Memory B cell (primary cell): ENCODE measurements at places on chromosomes 7 and 10.

GRCh38 chr10:78298835-78299234, 265.2 kb downstream of the RPS24 start:
- H3K4me3 ChIP-seq = peak overlapping the region; percentile 27
- H3K36me3 ChIP-seq = no peaks in the 10 kb centered on the region
- H3K27me3 ChIP-seq = no peaks in the 10 kb centered on the region
- peak overlapping the region; percentile 19 for H3K27ac ChIP-seq

- no peak overlapping the region for H3K27ac ChIP-seq
- H3K36me3 ChIP-seq = peaks cover 18% of the 10 kb centered on the region
- H3K4me3 ChIP-seq = no peak overlapping the region
- H3K4me1 ChIP-seq = peaks cover 4% of the 10 kb centered on the region
- no peaks in the 10 kb centered on the region for H3K27me3 ChIP-seq
Measured at GRCh38 chr10:7277867-7278266, 133.0 kb downstream of the SFMBT2 start.

DNA sequence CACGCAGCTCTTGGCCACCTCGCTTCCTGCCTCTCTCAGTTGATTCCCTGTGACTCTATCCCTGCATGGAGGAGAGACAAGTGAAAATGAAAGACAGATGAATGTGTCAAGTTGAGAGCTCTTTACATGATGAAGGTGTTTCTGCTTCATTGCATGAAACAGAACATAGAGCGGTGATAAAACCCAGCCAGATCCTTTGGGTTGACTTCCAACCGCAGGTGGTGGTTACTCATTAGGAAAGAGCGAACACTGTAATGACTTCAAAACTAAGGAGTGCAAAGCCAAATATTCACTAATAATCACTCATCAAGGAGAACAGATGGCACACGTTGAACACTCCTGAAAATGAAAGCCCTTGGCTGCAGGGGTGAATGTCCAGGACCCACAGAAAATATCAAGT, 31.8 kb upstream of the WDR11 start:
- peaks cover 15% of the 10 kb centered on the region for H3K36me3 ChIP-seq
- DNase-seq = no peak
- H3K4me1 ChIP-seq = no peaks in the 10 kb centered on the region
- no peak overlapping the region for H3K27ac ChIP-seq

GRCh38 chr10:11331046-11331577, 280.3 kb downstream of the USP6NL start:
- peaks cover 35% of the 10 kb centered on the region for H3K36me3 ChIP-seq
- H3K27me3 ChIP-seq = no peaks in the 10 kb centered on the region
- H3K27ac ChIP-seq = no peak overlapping the region
- H3K4me3 ChIP-seq = no peak overlapping the region

DNA sequence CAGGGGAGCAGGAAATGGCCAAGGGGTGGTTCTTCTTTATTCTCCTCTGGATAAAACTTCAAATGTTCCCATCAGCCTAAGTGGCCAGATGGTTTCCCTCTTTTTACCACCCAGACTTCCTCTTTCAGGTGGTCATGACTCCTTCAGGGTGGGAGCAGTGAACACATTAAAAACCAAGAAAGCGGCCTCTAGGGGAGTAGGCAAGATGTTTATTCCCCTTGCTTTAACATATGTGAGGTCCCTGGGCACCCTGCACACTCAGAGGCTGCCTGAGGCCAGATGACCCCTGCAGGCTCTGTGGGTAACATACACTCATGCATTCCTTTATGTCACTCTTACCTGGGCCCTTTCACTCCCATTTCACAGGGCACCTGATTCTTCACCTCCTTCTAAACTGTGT, 357.4 kb downstream of the ABCA13 start:
- DNase-seq = no peak
- H3K4me3 ChIP-seq = no peak overlapping the region
- no peaks in the 10 kb centered on the region for H3K36me3 ChIP-seq
